D721Med (cell line): ENCODE measurements at places on chromosomes 1 and 21.

GRCh38 chr21:44905728-44906090 lies 15.0 kb downstream of the ITGB2 start:
- DNase-seq: no peak

DNA sequence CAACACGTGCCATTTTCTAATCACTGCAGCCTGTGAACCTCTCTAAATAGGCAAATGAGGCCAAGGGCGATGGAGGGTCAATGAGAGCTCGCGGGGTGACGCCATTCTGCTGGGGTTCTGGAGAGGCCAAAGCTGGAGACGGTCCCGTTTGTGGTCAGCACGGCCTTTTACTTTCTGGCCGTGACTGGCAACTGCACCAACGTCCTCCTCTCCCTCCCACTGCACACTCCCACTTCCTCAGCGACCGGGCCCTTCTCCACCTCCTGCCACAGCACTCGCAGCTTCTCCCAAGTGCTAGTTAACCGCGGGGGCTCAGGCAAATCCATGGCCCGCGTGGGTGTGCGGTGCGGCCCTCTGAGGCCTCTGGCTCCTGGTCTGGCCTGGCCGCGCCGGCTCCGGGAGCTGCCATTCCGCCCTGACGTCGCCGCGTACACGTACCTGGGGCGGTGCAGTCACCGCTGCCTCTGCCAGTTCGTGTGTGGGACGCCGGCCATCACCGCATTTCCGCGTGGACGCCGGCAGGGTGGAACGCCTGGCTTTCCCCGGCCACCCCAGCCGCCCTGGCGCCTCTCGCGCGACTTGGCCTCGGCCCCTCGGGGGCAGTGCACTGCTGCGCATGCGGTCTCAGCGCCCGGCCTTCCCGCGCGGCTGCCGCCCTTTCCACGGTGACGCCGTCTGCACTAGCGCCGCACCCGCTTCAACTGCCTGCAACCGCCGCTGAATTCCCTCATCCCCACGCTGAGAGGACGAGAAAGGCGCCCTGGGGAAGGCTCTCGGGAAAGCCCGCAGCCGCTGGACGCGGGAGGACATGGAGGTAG lies 18.2 kb downstream of the OR2C3 start:
- no peak for DNase-seq

- DNase-seq: no peak
These were observed 140.2 kb upstream of the SGIP1 start for GRCh38 chr1:66393586-66394287.

DNA sequence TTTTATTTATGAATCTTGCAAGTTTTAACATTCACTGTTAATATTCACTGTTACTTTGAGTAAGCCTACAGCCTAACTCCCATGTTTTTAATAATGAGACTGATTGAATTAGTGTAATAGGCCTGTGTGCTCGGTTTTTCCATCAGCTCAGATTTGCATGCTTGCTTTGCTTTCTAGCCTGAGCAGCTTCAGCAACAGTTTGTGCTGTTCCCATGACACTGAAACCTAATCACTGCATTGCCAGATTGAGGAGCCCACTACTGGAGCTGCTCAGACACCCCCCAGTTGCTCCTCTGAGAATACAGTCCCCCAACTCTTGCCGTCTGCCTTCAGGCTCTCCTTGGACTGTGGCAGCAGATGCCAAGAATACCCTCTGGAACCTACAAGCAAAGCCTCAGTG lies 695.4 kb downstream of the BRINP3 start:
- DNase-seq: no peak

DNA sequence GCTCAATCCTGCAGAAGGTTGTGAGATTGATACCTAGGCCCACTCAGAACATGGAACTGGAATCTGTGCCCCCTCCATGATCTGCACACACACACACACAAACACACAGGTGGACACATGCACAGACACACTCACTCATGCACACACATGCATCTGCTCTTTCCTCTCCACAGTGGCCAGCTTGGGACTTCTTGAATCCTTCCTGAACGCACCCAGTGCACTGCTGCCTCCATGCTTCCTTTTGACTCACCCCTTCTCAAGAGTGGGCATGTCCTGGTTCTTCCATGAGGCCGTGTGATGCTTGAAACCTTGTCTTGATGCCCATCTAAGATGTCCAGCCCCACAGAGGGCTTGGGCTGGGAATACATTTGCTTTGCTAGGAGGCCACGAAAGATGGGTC lies 25.4 kb upstream of the TENT5C start:
- no peak for DNase-seq

DNA sequence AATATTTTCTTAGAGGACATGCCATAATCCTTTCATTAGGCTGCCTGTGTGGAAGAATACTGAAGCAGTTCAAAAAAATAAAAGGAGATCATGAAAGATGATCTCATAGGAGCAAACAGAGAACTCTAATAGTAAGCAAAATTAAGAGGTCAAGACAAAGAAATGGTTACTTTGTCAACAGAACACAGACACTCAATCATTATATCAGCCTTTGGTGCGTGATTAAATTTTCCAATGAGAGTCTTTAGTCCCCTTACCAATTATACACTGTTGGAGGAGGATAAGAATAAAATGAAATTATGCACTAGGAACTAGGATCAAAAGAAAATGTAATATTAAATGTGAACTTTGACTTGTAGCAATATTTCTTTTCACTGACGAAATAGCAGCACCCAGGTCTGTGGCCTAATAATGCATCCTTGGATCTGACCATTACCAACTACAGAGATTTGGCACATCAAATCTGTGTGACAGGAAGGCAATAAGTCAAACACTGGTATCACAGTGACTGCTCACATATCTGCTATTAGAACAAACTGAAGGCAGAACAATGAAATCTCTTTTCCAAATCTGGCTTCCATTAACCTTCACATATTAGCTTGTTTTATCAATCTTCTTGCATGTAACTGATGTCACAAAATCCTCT lies 1812.9 kb downstream of the PLA2G4A start:
- no peak for DNase-seq

GRCh38 chr1:74531796-74532195 lies 19.4 kb upstream of the LRRC53 start:
- DNase-seq: no peak

DNA sequence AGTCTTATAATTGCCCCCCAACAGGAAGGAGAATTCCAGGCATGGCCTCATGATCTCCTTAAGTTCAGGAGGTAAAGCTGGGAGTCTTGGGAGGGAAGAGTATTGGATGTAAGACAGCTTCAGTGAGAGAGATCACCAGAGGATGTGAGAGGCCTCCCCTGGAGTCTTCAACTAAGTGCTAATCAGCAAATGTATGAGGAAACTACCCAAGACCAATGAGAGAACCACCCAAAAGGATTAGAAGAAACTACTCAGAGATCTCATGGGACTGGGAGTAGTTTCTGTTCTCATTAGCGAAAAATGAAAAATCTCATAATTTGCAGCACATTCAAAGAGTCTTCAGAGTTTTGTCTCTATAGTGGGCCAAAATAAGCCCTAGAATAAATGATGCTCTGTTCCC lies 36.6 kb upstream of the WNT2B start:
- DNase-seq: no peak

GRCh38 chr1:63936276-63936675 lies 162.5 kb downstream of the ROR1 start:
- DNase-seq: no peak

DNA sequence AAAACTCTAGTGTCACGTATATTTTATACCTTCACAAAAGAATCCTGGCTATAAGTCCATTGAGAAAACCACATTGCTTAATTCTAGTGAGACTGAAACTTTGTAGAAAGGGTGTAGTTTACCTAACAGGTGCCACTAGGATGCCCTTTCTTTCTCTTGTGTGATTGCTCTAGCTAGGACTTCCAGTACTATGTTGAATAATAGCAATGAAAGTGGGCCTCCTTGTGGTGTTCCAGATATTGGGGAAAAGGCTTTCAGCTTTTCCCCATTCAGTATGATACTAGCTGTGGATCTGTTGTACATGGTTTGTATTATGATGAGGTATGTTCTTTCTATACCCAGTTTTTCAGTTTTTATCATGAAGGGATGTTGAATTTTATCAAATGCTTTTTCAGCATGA lies 39.7 kb upstream of the CHODL start:
- DNase-seq: no peak

GRCh38 chr1:195766709-195767108 lies 841.5 kb downstream of the KCNT2 start:
- no peak for DNase-seq

- no peak for DNase-seq
These were observed 82.0 kb upstream of the PTGFR start for GRCh38 chr1:78408810-78409209.
